Right hindlimb (tissue), 1 donor: ENCODE measurements at places on chromosomes 12 and 14.

DNA sequence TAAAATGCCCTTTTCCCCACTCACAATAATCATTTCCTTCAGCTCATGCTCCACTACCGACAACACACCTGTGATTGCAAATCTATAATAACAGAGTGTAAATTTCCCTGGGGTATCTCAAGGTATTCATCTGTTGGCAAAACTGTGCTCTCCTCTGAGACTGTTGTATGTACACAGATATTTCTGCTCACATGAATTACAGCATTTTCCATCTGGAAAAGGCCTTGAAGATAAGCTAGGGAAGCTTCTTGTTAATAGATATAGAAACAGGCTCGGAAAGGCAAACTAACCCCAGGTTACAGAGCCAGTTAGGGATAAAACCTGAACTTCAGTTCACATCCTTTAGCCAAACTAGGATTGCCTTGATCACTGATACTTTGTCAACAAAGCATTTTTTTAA is 210.4 kb upstream of the KRR1 start:
- no peak for DNase-seq

DNA sequence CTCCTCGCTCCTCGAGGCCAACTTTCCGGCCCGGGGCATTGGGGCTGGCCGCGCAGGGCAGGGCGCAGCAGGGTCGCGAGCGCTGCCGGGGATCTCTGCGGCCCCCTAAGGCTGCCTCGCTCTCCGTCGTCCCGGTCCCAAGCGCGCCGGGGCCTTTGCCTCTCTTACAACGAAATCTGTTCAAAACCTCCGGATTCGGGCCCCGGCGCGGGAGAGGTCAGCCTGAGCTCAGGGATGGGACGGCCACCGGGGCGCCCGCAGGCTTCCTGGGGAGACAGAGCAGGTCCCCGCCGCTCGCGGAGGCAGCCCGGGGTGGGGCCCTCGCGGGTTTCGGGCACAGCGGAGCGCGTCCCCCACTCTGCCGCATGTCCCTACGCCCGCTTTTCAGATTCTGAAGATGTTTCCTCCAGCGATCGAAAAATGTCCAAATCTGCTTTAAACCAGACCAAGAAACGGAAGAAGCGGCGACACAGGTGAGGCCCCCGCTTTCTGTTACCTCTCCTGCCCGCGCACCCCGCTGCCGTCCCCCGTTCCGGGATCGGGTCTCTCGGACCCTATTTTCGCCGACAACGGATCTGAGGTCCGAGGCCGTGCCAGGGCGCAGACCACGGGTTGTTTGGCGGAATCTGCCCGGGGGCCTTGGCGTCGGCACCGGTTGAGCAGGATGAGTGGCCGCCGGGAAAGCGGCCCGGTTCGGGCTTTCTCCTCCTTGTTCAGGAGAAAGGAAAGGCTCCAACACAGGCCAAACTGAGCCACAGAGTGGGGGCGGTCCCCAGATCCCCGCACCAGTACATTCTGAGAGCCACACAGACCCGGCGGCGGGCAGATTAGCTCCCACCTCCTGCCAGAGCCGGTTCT is 1.8 kb downstream of the VSX2 start:
- DNase-seq: peak; percentile 40

- peak; percentile 21 for DNase-seq
Observed at GRCh38 chr14:99675951-99676350, 8.1 kb upstream of the CYP46A1 start.

DNA sequence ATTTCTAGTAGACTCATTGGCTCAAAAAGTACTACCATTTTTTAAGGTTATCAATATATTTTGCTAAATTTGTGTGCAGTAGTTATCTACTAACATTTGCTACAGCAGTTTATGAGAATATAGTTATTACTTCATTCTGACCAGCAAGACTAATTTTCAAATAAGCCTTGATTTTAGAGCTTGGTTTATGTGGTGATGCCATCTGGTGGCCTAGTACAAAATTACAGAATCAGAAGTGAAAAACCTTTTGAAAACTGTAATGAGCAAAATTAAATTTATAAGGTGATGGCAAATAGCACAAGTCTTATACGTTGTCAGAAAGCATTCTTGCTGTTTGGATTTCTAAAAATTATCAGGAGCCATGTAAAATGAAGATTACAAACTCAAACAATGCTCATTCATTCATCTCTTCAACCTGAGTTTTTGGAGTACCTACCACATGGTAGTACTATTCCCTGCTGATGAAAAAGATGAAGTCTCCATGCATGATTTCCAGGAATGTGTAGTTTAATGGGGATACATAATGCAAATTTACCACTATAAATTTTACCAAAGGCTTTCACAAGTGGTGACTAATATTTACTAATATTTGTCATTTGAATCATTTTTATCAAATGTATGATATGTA is 51.0 kb downstream of the MAGOHB start:
- no peak for DNase-seq

DNA sequence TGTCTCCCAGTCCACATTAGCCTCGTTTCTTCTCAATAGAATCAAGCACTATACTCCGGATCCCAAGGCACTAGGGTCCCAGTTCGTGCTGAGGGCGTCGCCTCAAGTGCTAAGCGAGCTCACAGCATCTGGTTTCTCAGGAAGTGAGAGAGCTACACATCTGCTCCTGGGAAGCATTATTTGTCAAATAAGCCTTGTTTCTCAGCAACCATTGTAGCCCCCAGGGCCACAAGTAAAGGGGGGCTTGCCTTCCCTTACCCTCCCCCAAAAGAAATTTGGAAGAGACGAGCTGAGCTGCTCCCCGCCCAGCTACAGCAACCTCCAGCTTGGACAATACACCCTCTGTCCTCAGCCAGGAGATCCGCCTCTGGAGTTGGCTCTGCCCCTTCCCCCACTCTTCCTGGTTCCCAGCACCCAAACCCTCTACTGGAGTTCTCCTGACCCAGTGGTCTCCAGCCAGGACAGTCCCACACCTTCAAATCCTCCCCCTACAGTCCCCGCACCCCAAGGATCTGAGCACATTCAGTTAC is 5.7 kb upstream of the TNS2 start:
- peak; percentile 83 for DNase-seq

GRCh38 chr14:100789460-100790417 is 36.2 kb upstream of the MEG3 start:
- no peak for DNase-seq

- no peak for DNase-seq
Observed at GRCh38 chr12:106720696-106721095, 53.8 kb upstream of the RIC8B start.

DNA sequence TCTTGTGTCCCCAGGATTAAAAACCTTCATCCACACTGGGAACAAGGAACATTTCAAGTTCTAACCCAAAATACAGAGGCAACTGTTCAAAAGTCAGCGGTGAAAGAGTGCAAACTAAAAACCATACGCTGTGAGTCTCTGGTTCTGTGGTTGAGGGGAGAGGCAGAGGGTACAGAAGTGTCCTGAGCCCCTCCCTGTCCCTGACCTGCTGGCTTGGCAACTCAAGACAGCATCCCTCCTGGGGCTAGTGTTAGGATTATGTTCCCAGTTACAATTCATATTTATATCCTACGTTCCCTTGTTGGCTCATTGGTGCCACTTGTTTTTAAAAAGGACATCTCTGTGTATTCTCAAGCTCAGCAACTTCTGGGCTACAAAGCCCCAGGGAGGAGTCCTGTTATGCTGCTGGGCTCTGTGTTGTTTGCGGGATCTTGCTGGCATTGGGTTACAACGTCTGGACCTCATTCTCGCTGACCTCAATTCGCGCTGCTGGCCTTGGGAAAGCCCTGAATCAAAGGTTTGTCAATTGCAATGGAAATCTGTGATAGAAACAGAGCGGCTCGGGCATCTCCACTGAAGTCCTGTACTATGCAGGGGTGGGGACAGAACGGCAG is 420.8 kb downstream of the FUT8 start:
- DNase-seq: no peak

- no peak for DNase-seq
Observed at GRCh38 chr12:12983420-12984035, 16.5 kb downstream of the HEBP1 start.

GRCh38 chr14:66233591-66233990 is 252.6 kb upstream of the CCDC196 start:
- no peak for DNase-seq

DNA sequence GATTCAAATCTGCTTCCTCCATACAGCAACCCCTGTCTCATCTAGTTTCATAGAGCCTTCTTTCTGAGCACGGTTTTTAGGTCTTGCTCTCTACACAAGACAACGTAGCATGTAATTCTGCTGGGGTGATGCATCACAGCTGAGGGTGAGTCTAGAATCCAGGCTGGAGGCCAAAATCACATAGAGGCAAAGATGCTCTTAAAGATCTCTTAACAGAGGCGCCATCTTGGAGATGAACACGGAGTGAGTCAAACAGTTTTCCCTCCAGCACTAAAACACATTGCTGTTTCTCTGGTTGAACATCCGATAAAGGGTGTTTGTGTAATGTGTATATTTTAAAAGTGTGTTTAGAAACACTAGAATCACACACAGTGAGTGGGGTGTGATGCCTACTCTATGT is 78.9 kb downstream of the NOS1 start:
- no peak for DNase-seq

- no peak for DNase-seq
Observed at GRCh38 chr12:92641291-92641690, 61.5 kb upstream of the PLEKHG7 start.

DNA sequence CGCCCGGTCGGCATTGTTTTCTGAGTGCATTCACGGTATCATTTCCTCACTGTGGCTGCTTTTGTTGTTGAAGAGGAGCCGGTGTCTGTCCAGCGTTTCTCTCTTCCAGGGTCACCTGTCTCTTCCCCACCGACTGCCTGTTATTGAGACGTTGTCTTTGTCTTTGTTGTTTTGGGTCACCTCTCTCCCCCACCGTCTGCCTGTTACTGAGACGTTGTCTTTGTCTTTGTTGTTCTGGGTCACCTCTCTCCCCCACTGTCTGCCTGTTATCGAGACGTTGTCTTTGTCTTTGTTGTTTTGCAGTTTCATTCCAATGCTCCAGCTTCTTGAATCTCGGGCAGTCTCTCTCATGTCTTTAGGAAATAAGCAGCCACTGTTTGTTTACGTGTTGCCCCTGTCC is 69.9 kb downstream of the DDX51 start:
- no peak for DNase-seq

DNA sequence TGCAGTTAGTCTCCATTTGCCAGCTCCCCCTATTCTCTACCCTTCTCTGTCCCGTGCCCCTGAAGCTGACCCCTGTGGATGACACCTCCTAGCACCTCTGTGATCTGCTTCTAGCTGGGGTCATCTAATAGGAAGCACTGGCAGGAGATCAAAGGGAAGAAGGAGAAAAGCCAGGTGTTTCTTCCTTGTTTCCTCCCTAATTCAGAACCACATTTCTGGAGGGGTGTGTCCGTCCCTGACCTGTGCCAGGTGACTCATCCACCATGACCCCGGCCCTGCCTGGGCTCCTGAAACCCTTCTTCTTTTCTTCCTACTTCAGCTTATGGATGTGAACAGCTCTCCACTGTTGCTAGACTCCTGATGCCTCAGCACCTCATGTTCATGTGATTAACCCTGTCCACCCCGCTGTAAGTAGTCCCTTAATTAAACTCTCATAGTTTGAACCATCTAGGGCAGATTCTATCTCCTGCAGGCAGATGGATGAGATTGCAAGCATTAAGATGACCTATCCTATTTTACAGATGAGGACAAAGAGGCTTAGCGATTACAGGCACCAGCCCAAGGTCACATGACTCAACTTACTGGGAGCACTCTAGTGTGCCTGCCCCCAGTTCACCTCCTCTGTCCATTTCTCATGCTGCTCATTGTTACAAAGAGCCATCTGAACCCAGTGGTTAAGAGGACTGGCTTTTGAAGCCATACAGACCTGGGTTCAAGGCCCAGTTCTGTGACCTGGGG is 770.5 kb downstream of the MED13L start:
- no peak for DNase-seq

DNA sequence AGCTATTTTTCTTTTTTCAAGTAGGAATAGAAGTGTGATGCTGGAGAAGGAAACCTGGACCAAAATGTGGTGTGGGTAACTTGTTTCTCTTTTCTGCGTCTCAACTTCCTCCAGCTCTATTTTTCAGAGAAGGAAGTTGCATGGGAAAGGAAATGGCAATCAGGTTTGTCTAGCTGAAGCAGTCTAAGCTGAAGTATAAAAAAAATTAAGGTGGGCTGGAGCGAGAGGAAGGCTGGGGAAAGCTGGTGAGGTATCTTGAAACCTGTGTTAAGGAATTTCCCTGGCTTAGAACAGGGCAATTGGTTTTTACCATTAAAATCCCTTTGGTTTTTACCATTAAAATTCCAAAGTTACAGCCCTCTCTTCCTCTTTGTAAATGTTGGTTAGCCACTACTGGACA is 34.2 kb upstream of the NINJ2 start:
- no peak for DNase-seq

GRCh38 chr12:97425802-97426491 is 36.7 kb upstream of the RMST start:
- DNase-seq: no peak

DNA sequence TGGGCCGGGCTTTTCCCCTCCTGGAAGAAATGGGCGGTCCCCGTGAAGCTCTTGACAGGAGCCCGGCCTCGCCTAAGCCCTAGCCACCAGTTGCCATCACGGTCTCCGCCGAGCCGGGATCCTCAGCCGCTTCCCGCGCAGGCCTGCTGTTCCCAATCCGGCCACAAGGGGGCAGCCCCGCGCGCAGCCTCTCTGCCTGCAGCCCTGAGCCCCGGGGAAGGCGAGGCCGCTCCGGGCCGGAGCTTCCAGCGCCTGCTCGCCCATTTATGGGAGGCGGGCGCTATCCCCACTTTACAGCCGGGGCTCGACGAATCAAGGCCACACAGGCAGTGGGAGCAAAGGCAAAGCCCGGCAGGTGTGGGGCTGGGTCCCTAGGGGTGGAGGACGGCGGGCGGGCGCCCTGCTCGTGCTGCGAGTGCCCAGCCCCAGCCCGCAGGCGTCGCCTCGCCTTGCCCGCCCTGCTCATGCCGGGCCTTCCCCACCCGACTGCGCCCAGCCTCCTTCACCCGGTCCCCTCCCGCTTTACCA is 61.5 kb downstream of the LGMN start:
- peak; percentile 88 for DNase-seq

DNA sequence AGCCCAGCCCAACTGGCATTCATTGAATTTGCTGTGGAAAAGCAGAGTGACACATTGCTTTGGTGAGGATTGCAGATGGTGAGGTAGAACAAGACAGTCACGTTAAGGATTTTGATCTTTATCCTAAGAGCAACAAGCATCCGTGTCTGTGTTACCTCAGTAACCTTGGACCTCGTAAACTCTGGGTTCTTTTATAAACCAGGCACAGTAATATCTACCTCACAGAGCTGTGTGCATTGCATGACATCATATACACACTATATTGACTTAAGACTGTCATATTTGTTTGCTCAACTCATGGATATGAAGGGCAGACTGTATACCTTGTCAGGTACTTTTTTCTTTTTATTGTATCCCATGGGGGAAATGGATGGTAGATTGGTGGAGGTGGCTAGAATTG is 156.2 kb downstream of the ETV6 start:
- no peak for DNase-seq
